H9 (cell line): ENCODE measurements at places on chromosomes 16 and 17.

DNA sequence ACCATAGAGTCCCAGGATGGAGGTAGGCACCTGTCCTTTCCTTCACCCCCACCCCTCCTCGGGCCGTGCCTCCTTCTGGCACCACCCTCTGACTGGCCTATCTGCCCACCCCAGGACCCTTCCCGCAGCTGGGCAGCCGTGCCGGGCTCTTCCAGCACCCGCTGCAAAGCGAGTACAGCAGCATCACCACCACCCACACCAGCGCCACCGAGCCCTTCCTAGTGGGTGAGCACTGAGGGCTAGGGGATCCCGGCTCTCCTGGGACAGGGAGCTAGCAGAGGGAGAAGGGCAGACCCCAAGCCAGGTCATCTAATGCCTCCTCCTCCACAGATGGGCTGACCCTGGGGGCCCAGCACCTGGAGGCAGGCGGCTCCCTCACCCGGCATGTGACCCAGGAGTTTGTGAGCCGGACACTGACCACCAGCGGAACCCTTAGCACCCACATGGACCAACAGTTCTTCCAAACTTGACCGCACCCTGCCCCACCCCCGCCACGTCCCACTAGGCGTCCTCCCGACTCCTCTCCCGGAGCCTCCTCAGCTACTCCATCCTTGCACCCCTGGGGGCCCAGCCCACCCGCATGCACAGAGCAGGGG is 7.8 kb downstream of the GALK1 start:
- no peak for DNase-seq

DNA sequence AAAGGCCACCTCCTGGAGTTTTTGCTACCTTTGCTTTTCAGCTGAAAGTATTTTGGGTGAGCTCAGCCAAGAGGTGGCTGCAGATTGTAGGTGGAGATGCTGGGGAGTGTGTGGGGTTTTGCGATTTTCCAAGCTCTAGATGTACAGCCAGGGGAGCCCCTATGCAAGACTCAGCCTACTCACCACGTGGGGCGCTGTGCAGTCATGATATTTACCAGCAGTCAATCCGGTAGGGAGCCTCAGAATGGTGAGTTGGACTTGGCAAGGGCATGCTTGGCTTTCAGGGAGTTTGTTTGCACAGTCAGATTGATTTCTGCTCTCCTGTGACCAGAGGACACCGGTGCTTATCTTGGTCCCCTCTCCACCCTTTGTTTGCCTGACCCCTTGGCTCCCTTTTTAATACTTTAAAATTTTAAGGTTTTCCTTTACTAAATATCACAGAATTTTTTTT is 175.3 kb downstream of the UTP18 start:
- peak; percentile 85 for DNase-seq

GRCh38 chr17:71084219-71084618 is 914.9 kb downstream of the KCNJ2 start:
- peak; percentile 78 for DNase-seq

DNA sequence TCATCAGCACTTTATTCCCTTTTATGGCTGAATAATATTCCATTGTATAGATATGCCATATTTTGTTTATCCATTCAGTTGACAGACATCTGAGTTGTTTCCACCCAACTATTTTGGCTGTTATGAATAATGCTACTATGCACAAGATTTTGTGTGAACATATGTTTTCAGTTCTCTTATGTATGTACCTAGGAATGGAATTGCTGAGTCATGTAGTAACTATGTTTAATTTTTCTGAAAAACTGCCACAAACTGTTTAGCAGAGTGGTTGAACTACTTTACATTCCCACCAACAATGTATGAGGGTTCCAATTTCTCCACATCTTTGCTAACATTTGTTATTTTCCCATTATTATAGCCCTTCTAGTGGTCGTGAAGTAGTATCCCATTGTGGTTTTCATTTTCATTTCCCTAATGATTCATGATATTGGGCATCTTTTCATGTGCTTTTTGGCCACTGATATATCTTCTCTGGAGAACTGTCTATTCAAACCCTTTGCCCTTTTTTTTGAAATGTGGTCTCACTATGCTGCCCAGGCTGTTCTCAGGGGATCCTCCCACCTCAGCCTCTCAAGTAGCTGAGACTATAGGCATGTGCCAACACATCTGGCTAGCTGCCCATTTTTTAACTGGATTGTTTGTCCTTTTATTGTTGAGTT is 26.3 kb downstream of the SMURF2 start:
- DNase-seq: no peak

DNA sequence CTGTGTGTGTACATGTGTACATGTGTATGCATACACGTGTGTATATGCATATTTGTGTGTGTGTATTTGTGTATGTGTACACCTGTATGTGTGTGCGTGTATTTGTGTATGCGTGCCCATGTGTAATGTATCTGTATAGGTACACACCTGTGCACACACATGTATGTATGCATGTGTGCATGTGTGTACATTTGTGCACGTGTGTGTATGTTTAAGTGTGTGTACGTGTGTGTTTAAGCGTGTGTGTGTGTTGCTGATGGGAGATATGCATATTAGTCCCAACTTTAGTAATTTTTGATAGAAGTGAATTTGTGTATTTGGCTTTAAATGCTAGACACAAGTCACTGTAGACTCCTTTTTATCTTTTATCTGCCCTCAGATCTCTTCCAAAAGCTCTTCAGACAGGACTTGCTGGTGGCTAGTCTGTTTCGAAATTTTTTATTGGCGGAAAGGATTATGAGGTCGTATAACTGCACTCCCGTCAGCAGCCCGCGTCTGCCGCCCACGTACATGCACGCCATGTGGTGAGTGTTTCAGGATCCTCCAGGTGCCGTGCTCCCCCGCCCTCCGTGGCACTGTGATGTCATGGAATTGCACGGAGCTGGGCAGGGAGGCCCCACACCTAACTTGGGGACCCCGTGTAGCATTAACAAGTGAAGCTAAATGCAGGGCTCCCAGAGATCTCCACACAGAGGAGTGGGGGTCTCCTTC is 168.8 kb upstream of the CHMP6 start:
- DNase-seq: no peak

GRCh38 chr16:3716831-3717234 is 491 bp downstream of the TRAP1 start:
- no peak for DNase-seq

- no peak for DNase-seq
These were observed 129.0 kb upstream of the CIBAR2 start for GRCh38 chr16:85240982-85241924.

DNA sequence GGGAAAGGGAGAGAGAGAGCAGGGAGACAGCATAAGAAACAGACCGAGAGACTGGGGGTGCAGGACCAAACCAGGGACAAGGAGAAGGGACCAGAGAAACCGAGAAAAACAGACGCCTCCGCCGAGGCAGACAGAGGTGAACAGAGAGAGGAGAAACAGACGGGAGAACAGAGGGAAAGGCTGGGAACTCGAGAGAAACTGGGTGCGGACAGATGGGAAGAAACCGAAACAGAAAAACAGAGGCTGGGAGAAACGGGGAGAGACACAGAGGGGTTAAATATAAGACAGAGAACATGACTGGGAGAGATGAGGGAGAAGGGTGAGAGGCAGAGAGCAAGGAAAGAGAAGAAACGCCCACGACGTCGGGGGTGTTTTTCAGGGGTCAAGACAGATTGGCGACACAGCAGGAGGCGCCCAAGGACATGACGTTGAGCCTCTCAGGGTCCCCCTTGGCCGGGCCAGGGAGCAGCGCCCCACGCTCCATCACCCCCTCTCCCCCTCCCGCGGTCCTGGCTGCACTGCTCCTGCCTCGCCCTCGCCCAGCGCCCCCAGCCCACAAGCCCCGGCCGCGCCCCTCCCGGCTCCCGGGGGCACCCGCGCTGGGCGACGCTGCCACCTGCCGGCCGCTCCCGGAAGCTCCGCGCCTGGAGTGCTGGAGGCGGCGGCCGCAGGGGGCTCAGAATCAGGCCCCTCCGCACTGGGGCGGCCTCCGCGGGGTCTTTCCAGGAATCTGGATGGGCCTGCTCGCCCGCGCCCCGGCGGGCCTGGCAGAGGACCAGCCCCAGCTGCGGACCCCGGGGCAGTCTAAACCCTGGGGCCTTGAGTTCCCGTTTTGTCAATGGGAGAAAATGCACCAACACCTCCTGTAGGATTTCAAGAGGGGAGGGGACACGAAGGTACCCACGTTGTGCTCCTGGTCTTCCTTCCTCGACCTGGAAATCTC is 1.3 kb upstream of the TMEM92 start:
- DNase-seq: peak; percentile 85

DNA sequence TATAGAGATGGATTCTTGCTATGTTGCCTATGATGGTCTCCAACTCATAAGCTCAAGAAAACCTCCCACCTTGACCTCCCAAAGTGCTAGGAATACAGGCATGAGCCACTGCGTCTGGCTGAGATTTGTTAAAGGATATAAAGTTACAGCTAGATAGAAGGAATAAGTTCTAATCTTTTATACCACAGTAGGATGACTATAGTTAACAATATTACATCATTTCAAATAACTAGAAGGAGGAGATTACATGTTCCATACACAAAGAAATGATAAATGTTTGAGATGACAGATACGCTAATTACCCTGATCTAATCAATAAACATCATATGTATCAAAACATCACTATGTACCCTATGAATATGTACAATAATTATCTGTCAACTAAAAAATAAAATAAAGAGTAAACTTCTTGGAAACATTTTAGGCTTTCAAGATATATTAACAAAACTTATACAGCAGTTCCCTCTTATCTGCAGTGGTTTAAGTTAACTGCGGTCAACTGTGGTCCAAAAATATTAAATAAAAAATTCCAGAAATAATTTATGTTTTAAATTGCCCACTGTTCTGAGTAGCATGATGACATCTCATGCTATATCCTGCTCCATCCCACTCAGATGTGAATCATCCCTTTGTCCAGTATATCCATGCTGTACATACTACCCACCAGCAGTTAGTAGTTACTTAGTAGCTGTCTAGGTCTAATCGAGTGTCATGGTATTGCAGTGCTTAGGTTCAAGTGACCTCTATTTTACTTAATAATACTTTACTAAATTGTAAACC is 129.2 kb upstream of the NACA2 start:
- DNase-seq: no peak

DNA sequence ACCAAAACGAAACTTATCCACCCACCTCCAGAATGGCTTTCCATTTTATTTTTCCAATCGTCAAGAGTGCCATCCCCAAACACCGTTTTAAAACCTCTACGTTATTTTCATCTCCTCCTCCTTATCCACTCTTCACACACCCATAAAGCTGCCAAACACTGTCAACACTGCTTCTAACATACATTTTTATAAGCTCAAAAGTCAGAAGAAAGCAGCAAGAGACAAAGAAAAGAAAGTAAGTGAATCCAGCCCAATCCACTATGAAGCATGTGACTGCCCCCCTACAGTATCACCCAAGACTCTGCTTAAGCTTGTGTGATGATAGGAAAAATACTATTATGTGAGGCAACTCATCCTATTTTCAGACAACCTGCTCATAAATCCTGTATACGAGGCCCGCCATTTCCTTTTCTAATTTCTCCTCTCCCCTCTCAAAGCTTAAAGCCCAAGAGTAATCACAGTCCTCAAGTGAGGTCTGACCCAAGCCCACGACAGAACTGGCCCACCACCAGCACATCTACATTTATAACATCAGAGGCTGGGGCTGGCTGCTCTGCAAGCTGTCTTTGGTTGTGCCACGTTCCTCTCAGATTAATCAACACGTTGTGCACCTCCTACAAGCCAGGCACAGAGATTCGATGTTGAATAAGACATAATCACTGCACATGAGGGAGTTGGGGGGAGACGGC is 16.3 kb downstream of the USP31 start:
- no peak for DNase-seq

DNA sequence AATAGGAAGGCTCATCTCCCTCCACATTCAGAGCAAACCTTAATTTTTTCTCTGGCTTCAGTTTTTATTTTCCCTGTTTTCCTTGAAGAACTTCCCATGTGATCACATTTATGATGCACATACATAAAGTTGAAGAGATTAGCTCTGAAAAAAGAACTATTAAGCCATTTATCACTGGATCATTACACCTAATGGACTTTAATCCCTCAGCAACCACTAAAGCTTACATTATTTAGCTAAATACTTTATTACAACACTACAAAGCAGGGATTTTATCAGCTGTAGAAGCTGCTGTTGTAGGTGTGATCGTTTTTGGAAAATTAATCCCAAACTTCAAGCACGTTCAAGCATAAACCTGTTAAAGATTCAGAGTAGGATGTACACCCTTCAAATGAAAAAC is 21.1 kb downstream of the SMYD4 start:
- no peak for DNase-seq

DNA sequence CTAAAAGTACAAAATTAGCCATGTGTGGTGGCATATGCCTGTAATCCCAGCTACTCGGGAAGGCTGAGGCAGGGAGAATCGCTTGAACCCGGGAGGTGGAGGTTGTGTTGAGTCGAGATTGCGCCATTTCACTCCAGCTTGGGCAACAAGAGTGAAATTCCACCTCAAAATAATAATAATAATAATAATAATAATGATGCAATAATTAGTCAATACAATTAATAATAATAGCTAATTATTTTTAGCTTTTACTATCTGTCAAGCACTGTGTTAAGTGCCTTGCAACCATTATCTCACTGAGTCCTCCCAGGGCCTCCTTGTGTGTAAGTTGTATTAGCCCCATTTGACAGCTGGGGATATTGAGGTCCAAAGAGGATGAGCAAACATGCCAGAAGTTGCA is 14.3 kb upstream of the HS3ST3A1 start:
- no peak for DNase-seq

DNA sequence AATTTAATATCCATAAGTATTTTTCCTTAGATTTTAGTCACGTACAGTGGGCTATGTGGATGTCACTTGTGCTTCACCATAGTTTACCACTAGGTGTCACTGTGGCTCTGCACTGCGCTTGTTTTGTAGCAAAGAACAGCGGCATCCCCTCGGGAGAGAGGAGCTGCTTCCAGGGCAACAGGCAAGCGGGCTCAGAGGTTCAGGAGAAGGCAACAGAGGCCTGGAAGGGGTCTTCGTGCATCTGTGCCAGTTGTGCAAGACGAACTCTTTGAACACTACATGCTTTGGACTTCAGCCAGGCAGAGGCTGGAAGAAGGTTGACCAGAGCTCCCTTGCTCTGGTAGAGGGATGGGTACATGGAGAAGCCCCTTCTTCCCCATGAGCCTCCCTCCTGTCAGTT is 20.6 kb downstream of the CYB561 start:
- peak; percentile 85 for DNase-seq

DNA sequence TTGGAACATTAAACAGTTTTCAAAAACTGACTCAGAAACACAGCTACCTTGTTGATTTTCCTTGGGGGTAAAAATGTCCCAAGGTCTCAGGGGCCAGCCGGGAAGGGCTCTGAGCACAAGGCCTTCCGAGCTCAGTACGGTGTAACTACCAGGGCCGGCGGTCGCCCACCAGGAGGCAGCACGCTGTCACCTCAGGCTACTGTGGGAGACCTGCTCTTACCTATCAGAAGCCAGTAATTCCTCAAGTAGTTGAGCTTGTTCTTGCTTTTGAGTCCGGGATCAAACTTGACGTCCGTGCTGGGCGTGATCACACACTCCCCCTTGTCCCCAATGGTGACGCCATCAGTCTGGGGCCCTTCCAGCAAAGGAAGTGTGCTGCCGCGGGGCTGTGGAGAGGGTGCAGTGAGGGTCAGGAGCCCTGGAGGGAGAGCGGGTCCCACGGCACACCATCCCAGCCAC is 43.4 kb upstream of the ICAM2 start:
- peak; percentile 94 for DNase-seq
